ENCODE measurements at places on chromosomes 12 and 14. TPM values are rescaled to one million over a fixed set of nuclear protein-coding genes. Genes with fewer than 3 reads are reported as not detected.

Gene PRH1
- total RNA-seq, result 18.4 TPM

Gene NCOR2
- total RNA-seq, result 118 TPM

DNA sequence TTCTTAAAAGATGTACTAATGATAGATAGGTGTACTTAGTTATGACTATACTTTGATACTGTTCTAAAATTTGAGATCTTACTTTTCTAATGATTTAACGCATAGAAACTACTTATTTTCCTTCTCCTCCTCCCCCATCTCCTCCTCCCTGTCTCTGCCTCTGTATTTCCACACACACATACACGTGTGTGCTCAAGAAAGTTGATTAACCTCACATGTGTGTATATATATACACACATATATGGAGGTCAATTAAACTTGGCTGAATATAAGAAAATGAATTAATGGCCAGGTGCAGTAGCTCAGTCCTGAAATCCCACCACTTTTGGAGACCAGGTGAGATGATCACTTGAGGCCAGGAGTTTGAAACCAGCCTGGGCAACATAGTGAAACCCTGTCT is 362.7 kb upstream of the SYT1 start:
- no peak for DNase-seq

DNA sequence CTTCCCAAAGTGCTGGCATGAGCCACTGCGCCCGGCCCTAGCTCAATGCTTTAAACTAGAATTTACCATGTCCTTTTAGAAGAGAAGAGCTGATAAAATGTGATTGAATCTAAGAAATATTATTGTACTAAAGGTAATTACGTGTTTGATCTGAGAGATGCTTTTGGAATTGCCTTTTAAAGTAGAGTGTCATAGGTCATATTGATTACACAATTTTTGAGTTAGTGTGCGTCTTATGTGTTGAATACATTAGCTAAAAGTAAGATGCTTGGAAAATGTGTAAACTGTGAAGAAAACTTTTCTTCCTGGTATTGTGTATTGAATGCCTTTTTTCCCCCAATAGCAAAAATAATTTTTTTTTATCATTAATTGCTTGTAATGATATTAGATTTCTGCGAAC is 41.7 kb downstream of the MIA2 start:
- no peak for DNase-seq

- no peak for DNase-seq
These were observed 1.8 kb downstream of the SRRM4 start for GRCh38 chr12:118982984-118983761.

- no peak for DNase-seq
These were observed 3.4 kb downstream of the TAMALIN start for GRCh38 chr12:52010152-52010622.

GRCh38 chr12:42819846-42820245 is 230.3 kb upstream of the PRICKLE1 start:
- DNase-seq, result no peak
